ENCODE measurements at places on chromosomes 4 and X. TPM values are rescaled to one million over a fixed set of nuclear protein-coding genes. Genes with fewer than 3 reads are reported as not detected.

Gene KIT
- total RNA-seq: 10.4 TPM

Gene ABLIM2
- total RNA-seq: 1.3 TPM

DNA sequence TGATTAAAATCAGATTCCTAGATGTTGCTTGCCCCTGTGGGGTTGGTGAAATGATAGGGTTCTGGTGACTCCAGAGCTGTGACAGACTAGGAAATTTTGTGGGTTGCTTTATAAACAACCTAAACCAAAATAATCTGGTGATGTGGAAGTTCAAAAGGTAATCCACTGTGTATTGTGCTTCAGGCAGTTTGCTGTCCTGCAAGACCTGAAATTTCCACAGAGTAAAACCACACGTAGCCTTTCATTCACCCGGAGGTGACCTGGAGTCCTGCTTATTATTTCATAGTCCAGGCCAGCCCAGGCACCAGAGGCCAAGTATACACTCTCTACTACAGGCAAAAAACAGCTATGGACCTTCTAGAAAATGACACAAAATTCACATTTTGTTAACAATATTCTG lies 114.6 kb upstream of the CBR4 start:
- DNase-seq: no peak

Gene GPRIN3
- 0.41 TPM for total RNA-seq

DNA sequence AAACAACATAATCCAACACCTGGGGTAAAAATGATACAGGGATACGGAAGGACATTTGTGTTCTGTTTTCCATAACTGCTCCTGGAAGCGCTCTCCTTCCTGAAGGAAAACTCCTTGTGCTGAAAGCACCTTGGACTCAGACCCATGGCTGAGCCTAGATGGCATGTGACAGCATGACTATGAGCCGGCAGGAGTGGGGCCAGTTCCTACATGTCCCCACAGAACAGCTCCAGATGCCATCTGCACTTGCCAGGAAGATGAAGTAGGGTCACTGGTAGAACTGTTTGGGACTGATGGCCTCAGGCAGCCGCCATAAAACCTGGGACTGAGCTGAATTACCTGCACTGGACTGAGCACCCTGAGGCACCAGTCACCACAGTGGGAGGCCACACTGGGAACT lies 56.0 kb upstream of the BCLAF3 start:
- DNase-seq: no peak

Gene MTNR1A
- not detected for total RNA-seq

DNA sequence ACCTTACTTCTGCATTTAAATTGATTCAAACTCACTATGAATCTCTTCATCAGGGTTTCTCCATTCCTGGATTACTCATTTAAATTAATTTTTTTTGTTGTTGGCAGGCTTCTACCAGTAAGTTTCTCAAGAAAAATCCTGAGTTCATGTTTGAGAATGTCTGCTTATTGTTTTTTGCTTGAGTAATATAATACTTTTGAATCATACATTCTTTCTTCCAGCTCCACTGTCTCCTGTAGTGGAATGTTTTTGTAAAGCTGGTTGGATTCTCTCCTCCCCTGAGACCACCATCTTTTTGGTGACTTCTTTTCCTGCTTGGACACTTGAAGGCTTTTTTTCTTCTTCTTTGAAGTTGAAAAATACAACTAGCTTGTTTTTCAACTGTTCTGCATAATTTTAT lies 4.3 kb upstream of the MID1IP1 start:
- DNase-seq: no peak

- no peak for DNase-seq
These were observed 159.0 kb upstream of the CXCL13 start for GRCh38 chr4:77446601-77447000.

DNA sequence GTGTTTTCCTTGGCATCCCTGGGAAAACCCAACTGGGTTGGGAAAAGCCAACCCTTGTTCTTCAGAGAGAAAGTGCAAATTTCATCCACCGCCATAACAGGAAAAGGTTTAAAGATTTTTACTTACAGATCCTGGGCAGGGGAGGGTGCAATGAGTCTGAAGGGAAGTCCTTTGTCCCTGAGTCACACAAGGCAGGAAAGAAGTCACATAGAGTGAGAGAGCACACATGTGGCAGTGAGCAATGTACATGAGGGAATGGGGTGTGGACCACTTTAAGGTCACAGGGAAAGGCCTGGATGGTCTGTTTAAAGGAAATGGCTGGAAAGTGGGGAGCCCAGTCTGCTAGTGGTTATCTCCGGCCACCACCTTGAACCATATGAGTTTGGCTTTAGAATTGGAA lies 248.9 kb downstream of the HS3ST1 start:
- no peak for DNase-seq

- no peak for DNase-seq
These were observed 29.9 kb downstream of the RNF175 start for GRCh38 chr4:153729895-153730294.

DNA sequence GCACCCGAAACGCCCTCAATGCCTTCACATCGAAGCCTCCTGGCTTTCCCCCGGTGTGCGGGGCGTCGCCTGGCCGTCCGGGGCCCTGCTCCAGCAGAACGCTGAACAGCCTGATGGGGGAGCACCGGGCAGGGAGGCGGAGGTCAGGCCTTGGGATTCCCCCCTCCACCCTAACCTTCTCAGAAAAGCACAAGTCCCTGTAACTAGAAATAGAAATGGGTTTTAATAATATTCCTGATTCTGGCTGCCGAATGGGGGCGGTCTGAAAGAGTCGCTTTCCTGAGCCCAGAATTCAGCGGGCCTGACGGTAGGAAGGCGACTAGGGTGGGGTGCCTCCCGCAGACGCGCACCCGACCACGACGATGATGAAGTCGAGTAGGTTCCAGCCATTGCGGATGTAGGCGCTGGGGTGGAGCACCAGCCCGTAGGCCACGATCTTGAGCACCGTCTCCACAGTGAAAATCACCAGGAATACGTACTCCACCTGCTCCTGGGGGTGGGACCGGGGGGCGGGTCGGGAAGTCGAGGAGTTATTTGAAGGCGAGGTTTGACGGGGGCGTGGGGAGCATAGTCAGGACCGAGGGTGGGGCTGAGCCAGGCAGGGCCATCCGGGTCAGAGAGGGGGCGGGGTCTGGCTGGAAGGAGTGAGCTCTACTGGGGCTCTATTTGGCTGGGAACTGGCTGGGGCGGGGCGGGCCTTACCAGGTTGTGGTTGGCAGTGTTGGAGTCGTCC lies 2.5 kb downstream of the CACNA1F start:
- no peak for DNase-seq

Gene GAB3
- total RNA-seq: 0.83 TPM

DNA sequence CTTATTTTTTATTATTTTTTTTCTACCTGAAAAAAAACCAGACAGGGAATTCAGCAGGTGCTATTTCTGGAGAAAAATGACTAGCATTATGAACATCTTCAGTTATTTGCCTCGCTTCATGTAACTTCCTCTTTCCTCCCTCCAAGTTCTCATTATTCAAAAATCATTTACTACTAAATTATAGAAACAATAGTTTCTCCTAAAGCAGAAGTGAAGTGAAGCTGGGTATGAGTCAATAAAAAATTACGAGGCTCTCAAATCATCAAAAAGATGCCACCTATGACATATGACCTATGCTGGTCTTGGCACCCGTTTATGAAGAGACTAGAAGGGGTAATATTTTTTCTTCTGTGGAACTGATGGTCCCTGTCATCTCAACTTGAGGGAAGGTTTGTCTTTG lies 145.0 kb upstream of the AADAT start:
- DNase-seq: no peak

Gene INTU
- total RNA-seq: 3.3 TPM

Gene ASB12
- not detected for total RNA-seq

DNA sequence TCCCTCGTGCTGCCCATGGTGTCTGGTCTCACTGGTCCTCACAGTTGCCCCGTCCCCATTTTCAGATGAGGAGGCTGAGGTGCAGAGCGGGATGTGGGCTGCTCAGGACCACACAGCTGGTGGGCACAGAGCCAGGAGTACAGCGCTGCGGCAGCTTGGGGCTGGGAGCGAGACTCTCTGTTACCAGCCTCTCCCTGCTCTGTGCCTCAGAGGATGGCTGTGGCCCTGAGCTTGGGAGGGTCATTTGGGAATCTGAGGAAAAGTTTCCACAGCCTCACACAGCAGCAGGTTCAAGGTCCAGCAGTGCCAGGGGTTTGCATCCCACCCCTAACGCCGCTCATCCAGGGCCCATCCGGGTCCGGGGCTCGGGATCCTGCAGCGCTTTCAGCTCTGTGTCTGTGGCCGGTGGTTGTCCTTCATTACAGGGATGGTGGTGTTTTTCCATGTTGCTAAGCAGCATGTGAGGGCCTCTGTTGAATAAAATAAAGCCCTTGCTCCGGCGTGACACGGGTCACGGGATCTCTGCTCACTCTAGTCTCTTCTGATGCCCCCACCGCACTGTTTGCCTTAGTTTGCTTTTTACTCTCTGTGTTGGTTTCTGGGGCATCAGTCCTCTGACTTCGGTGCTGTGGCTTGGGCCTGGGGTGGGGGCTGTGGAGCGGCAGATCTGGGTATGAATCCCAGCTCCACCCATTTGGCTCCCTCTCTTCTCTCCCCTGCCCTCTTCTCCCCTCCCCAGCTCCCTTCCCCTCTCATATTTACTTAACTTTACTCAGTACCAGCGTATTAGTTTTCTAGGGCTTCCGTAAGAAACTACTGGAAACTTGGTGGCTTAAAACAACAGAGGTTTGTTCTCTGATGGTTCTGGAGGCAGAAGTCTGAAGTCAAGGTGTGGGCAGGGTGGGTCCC lies 6.5 kb downstream of the WFS1 start:
- DNase-seq: no peak

GRCh38 chrX:151806967-151807540 lies 72.5 kb downstream of the CNGA2 start:
- DNase-seq: no peak
